ENCODE measurements at places on chromosomes 3 and 15.

DNA sequence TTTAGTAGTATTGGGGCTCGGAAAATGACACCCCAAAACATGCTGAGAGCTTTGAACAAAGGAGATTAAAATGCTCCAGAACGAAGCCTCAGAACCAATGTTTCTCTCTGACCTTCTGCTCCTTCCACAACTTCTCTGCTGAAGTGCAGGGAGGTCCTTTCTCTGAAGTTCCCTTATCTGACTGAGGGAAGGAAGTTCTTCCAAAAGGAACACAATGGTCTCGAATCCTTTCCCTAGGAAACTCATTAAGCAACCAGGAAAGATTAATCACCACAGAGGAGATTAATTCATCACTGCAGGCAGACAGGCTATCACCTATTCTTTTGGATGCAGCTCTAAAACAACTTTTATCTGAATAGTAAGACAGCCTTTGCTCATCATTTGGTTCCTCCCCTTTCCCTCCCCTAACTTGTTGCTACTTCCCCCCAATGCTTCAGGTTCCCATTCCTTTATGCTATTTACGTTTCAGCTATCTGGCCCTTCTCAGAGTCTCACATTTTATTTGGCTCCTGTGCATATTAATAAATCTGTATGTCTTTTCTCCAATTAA is 18.2 kb upstream of the WDR49 start:
- DNase-seq, result no peak

GRCh38 chr3:9340472-9340902 is 22.4 kb upstream of the THUMPD3 start:
- DNase-seq, result no peak

- DNase-seq, result no peak
Measured at GRCh38 chr3:49121132-49121736, 611 bp upstream of the USP19 start.

GRCh38 chr15:40999190-40999589 is 45.9 kb downstream of the CHAC1 start:
- DNase-seq, result no peak

DNA sequence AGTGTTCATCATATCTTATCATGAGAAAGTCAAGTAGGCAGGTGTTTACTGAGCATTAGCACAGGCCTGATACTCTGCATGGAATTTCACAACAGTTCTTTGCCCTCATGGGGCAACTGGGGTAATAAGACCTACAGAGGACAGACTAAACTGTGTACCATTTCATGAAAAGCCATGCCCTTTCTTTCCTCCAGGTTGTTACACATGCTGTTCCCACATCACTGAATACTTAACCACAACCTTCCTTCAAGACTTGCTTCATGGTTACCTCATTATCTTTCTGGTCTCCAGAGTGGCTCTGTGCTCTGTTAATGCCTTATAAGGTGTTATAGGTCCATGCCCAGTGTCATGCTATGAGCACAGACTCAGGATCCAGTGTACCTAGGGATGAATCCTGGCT is 28.2 kb upstream of the RSL24D1 start:
- DNase-seq, result no peak

DNA sequence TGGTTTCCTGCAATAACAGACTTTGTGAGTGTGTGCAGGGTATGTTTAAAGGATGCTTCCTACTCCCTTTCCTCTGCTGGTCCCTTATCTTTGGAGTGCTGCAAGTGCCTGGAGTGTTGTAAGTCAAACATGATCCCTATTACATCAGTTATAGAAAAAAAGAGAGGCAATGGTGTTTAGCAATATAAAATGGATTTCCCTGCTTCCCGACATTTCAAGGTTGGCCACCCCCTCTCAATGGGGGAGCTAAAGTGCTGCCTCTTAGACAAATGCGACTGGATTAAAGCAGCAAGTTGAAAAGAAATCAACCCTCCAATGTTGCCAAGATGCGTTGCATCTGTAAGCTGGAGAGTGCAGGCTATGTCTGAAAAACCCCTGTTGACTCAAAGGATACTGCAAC is 203.1 kb upstream of the WNT5A start:
- DNase-seq, result no peak

- no peak for DNase-seq
Measured at GRCh38 chr3:125229168-125229567, 16.6 kb upstream of the SLC12A8 start.

- no peak for DNase-seq
Measured at GRCh38 chr3:84601303-84601702, 357.5 kb upstream of the CADM2 start.

DNA sequence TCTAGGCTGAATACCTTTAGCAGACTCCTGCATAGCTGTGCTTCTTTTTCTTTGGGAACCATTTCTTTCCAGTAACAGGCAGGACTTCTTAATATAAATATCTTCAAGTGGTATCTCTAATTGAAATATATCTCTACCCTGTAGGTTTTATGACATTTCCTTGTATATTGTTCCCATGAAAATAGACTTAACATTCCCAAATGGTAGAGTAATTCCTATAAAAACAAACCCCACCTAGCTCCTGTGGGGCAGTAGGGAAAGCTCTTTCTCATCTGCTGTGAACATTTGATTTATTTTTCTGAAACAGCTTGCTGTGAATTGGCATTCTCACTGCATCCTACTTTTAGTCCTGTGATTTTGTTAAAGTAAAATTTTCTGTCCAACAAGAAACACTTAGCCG is 20.8 kb downstream of the SELENOT start:
- DNase-seq, result no peak

DNA sequence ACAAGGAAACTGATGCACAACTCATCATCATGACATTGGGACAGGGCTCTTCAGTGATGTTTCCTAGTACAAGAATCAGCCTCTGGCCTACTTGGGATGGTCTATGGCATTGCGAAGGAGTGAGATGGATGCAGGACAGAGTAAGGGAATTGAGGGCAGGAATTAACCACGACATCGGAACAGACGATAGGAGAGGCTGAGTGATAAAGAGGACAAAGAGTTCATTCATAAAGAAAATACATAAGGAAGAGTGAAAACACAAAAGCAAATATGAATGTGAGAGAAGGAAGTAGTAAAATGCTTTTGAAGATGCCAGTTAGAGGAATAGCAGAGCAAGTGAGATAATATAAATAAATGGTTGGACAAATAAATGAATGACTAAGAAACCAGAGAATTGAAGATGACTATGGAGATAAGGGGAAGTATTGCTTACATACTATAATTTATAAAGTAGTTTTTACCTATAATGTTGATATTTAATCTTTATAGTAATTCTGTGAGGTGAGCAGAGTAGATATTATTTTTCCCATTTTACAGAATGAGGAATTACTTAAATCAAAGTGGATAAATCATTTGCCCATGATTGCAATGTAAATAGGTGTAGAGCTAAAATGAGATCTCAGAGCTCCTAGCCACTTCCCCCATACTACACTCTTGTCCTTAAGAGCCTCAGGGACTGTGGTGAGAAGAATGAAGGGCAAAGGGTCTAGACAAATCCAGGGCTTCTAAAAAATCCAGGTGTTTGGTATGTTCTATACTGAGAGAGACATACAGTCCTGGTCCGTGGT is 203.3 kb downstream of the DTWD1 start:
- DNase-seq, result no peak

GRCh38 chr3:83934192-83935021 is 1024.4 kb upstream of the CADM2 start:
- DNase-seq, result no peak

- DNase-seq, result no peak
Measured at GRCh38 chr3:45819543-45819942, 22.4 kb downstream of the LZTFL1 start.
